ENCODE measurements at places on chromosomes 3 and 15.

GRCh38 chr15:92438471-92438870 is 44.8 kb downstream of the ST8SIA2 start:
- DNase-seq: no peak

- DNase-seq: no peak
Measured at GRCh38 chr3:149058602-149059001, 27.7 kb downstream of the HLTF start.

DNA sequence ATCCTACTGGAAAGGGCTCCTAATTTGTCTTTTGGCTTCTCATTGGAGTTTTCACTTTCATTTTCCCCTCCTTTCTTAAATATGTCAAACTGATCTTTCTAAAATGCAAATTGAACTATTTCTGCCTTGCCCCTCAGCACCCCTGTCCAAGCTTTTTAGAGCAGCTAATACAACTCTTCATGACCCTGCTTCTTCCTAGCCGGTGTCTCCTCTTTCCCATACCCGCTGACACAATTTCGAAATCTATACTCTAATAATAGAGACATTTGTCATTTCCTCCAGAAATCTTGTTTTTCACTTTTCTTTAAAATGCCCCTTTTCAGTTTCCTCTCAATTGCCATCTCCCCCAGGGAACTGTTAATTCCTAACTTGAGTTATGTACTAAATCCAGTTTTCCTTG is 2.9 kb upstream of the EPHA3 start:
- no peak for DNase-seq

DNA sequence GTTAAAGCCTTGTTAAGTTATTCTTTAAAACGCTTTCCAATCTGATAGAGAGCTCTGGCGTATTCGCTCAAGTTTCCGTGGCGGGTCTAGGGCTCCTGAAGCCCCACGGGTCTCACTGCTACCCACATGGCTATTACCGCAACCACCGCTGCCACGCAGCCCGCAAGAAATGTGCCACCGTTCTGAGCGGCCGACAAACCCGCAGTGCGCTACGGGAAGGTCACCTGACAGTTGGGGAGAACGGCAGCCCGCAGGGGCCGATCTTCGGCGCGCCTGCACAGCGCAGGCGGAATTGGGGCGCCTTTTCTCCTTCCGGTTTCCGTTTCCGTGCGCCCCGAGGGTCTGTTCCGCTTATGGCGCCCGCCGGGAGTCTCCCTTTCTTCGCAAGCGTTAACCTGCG is 76.6 kb upstream of the SNRPN start:
- DNase-seq: no peak

GRCh38 chr3:130604806-130605205 is 87.8 kb downstream of the COL6A6 start:
- DNase-seq: no peak

- no peak for DNase-seq
Measured at GRCh38 chr15:38300395-38300794, 47.8 kb downstream of the SPRED1 start.

- no peak for DNase-seq
Measured at GRCh38 chr3:15360788-15361493, 28.6 kb upstream of the SH3BP5 start.

- DNase-seq: no peak
Measured at GRCh38 chr3:159263750-159264553, 462.1 kb downstream of the MFSD1 start.

GRCh38 chr3:188786424-188786823 is 385.3 kb upstream of the TPRG1 start:
- DNase-seq: no peak

GRCh38 chr3:41026394-41027177 is 172.7 kb upstream of the CTNNB1 start:
- no peak for DNase-seq

- DNase-seq: no peak
Measured at GRCh38 chr3:4833471-4833870, 145.8 kb upstream of the BHLHE40 start.

GRCh38 chr3:108755686-108756085 is 1.5 kb downstream of the RETNLB start:
- DNase-seq: no peak

- no peak for DNase-seq
Measured at GRCh38 chr3:76479161-76479650, 560.7 kb upstream of the ROBO2 start.

- peak; percentile 72 for DNase-seq
Measured at GRCh38 chr3:141876891-141877621, 613 bp downstream of the ATP1B3 start.

DNA sequence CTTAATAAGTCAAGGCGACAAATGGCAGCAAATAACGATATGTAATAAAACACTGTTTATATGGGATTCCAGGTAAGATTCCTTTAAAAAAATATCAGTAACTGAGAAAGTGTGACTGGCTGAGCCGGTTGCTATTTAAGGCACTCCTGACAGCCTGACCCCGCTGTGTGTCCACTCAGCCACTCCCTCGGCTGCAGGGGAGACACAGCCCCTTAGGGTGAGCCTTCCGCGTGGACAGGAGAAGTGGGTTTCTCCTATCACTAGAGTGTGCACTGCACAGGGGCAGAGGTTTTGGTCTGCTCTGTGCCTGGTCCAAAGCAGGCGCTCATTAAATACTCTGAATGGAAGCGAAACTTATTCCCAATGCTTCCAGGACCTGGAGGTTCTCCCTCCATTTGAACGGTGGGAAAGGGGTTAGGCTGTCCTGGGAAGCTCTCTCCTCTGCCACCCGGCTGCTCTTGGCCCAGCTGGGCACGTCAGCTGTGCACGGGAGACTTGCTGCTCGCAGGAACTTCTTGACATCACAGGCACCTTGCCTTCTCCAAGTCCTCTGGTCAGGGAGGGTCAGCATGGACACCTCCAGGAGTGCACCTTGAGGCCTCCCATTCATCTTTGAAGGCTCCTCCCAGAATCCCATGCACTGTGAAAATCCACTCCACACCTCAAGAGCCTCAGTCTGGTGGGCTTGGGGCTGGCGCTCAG is 43.3 kb upstream of the SLCO2A1 start:
- no peak for DNase-seq

GRCh38 chr3:179772297-179772696 is 119.5 kb downstream of the USP13 start:
- no peak for DNase-seq

GRCh38 chr3:42216302-42216701 is 49.7 kb downstream of the CCK start:
- no peak for DNase-seq

All from activated CD4-positive, alpha-beta T cell treated with anti-CD3 and anti-CD28 coated beads, Interleukin-2, amount 50 U/mL, for 4 hours (primary cell).